Activated CD4-positive, alpha-beta T cell treated with anti-CD3 and anti-CD28 coated beads, Interleukin-2, amount 50 U/mL, for 48 hours (primary cell): ENCODE measurements at places on chromosomes 13 and 19.

DNA sequence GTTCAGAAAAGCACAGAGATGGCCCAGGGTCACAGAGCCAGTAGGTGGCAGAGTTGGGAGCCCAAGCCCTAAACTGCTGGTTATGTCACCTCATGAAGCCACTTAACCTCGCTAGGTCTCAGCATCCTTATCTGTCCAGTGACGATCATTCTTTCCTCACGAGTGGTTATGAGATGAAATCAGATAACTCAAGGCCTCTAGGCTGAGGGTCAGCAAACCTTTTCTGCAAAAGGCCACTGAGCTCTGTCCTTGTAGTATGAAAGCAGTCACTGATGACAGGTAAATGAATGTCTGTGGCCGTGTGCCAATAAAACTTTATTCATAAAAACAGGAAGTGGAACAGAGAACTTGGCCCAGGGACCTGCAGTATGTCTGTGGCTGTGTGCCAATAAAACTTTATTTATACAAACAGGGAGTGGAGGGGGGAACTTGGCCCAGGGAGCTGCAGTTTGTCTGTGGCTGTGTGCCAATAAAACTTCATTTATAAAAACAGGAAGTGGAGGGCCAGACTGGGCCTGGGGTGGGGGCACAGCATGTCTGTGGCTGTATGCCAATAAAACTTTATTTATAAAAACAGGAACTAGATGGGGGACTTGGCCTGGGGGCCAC is 71.2 kb downstream of the GNG7 start:
- DNase-seq, result no peak

DNA sequence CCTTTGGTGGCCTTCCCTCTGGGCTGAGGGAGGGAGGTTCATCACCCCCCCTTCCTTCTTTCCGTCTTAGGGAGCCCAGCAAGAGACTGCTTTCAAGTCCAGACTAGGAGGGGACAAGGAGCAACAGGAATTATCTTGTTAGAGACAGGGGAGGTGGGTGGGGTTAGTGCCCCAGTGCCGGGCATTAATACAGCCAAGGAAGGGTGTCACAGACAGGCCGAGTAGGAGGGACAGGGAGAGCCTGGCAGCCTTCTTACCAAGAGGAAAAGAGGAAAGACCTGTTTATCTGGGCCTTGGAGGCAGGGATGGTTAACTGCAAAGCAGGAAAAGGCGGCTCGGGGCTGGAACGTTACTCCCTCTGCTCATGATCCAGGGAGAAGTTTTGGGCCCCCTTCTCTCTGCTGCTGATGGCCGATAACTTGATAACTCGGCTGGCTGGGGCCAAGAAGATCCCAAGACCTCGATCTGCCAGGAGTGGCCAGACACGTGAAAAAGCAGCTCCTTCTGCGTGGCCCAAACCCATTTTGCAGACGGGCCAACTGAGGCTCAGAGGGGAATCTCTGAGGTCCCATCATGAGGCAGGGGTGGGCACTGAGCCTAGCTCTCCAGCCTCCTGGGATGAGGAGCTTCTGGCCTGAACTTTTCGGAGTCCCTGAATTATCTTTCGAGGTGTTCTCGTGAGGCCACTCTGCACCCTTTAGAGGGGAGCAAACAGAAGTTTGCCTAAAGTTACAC is 79.3 kb downstream of the PTPRS start:
- no peak for DNase-seq

GRCh38 chr19:58332697-58333096 is 5.9 kb downstream of the ZSCAN22 start:
- no peak for DNase-seq

DNA sequence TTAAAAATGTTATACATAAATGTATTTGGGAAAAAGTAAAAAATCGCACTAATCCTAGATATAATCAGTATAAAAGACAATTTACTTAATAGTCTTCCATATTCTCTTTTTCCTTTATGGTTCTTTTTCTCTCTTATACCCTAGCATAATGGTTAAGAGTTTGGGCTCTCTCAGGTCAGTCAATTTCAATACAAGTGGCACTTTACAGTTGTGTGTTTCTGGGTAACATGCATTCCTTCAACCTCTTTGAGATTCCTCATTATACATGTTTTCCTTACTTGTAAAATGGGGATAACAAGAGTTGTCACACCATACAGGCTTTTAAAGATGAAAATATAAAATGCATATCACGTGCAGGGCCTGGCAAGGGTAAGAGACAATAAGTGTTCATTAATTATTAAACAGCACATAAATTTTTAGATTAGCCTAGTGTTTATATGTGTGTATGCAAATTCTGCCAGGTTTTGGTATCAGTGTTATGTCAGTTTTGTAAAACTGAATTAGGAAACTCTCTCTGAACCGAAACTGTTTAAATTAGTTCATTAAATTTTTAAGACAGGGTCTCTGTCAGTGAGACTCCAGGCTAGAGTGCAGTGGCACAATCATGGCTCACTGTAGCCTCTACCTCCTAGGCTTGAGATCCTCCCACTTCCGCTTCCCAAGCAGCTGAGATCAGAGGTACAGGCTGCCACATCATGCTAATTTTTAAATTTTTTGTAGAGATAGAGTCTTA is 49.8 kb downstream of the ELF1 start:
- no peak for DNase-seq

DNA sequence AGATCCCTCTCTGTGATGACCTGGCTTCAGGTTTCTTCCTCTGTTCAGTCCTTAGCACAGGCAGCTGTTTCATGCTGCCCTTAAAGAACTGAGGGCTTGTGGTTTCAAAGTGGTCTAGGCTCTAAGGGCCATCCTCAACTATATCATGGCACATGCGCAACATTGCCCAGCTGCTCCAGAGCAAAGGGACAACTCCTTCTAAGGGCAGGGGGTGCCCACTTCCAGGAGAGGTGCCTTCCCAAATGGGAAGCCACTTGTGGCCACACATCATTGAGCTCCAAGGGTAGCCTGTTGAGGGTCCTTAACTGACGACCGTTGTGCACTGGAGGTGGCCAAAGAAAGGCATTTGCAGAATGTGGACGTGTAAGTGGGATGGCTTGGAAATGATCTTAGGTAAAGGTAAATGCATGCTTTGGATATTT is 7.3 kb downstream of the GPR183 start:
- no peak for DNase-seq

- DNase-seq, result no peak
These were observed 214.9 kb downstream of the KLF5 start for GRCh38 chr13:73273745-73274144.

DNA sequence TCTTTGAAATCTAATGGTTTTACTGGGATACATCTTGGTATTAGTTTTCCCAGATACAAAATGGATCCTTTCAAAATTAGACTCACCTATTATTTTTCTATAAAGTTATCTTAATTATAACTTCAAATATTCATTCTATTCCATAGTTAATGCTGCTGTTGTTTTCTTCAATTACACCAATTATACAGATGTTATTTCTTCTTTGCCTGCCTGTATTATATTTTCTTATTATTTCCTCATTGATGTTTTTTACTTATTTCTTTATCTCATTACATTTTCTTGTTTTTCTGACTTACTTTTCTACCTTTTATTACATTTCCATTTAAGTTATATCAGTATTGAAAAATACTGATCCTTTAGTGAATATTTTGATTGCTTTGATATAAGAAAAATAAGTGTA is 40.9 kb downstream of the SPACA7 start:
- no peak for DNase-seq

DNA sequence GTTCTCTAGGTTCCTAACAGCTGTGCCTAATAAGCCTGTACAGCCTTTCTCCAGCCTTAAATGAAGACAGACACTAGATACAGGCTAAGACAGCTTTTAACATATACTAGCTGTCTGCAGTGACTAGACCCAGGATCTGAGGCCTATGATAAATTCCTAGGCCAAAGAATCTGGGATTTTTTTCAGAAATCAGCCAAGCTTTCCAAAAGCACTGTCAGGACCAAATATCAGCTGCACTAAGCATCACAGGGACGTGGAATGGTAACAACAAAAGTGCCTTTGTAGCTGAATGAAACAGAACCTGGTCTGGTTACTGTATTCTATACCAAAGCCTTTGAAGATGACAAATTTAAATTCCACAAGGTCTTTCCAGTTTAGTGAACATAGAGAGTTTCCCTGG is 77.9 kb upstream of the DOCK9 start:
- no peak for DNase-seq

- no peak for DNase-seq
These were observed 29.0 kb downstream of the TNFSF11 start for GRCh38 chr13:42602906-42603305.

DNA sequence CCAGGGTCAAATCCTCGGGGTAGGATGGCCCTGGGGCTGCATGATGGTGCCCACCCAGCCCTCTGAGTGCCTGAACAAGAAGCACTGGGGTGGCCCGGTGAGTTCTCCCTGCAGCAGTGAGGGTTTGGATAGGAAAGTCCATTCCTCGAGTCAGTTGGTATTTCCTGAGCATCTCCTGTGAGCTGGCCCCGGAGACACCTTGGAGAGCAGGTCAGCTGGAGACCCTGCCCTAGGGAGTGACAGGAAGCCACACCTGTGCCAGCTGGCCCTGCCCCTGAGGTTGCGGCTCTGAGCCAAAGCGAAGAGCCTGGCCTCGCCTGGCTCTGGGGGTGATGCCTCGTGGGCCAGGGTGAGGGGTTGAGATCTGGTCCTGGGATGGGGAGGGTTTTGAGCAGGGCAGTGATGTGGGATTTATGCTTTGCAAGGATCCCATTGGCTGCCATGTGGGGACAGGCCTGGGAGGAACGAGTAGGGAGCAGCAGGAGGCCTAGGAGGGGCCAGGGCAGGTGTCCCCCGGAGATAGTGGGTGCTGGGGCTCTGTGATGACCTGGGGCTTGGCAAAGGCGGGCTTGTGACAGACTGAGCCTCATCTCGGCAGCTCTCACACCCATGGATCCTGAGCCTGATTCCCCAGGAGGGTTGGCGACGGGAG is 16.0 kb downstream of the CRTC1 start:
- DNase-seq, result no peak

GRCh38 chr13:113061796-113062425 is 43.7 kb upstream of the F7 start:
- no peak for DNase-seq

DNA sequence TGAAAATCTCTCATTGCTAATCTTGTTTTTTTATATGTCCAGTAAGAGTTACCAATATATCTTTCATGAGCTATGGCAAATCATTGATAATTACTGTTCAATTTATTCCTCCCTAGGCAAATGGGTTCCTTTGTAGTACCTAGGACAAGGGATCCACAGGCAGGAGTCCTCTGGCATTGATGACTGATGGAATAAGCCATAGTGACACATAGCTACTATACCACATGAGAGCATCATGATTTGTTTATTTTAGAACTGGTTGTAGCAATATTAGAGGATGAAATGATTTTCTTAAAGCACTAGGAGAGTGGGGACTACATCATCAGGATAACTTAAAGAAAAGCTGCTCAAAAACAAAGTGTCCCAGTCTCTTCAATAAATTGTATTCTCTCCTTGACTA is 21.7 kb upstream of the MAB21L1 start:
- DNase-seq, result no peak
